Psoas muscle (tissue), 8 donors: ENCODE measurements at places on chromosomes 2 and 18. TPM values are rescaled to one million over a fixed set of nuclear protein-coding genes. Genes with fewer than 3 reads are reported as not detected.

DNA sequence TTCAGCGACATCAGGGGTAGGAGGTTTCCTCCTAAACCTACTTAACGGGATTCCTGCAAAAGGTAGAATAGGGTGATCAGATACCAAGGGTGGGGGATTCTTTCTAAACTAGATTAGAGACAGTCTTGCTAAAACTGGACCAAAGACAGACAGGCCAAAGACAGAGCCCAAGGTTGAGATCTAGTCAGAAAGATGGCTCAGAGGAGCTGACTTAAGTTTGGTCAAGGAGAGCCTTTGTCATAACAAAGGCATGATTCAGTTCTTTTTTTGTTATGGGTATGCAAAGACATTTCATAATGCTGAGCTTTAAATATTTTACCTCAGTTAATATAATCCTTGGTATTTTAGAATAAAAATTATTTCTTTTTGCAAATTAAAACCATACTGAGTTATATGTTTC is 17.8 kb upstream of the GPR75 start:
- DNase-seq, result no peak

MBD1 gene
- 33.5 TPM for polyA plus RNA-seq

ZNF396 gene
- polyA plus RNA-seq, result 0.38 TPM

- no peak for DNase-seq
Measured at GRCh38 chr2:225275443-225275842, 124.1 kb upstream of the NYAP2 start.

REG3G gene
- polyA plus RNA-seq, result 0.23 TPM

DNA sequence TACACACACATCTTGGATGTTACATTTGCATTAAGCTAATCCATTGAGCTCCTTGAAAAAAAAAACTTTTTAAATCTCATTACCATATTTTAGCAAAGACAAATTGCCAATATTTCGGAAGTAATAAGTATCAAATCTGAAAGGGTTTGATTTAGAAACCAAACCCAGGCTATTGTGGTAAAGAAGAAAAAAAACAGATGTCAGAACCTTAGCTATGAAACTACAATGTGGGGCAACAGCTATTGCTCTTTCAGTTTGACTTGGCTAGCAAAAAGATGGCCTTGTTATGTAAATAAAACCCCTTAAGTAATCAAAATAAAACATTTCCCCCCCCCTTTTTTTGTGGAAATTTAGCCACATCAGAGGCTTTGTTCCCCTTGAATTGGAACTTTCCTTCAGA is 41.2 kb upstream of the REG3A start:
- no peak for DNase-seq
